ENCODE measurements at places on chromosomes 5 and 9.
A peak's percentile ranks its signal among the peaks of the same experiment; 100 is the strongest.

- DNase-seq, result no peak
Observed at GRCh38 chr5:93591323-93591945, 8.4 kb downstream of the NR2F1 start.

GRCh38 chr5:145825751-145826180, 9.4 kb downstream of the PRELID2 start:
- no peak for DNase-seq

- DNase-seq, result no peak
Observed at GRCh38 chr9:3043369-3043768, 199.5 kb upstream of the PUM3 start.

- DNase-seq, result no peak
Observed at GRCh38 chr9:83431101-83432060, 106.8 kb downstream of the FRMD3 start.

GRCh38 chr5:114311968-114312367, 49.9 kb upstream of the KCNN2 start:
- DNase-seq, result no peak

- no peak for DNase-seq
Observed at GRCh38 chr5:4704951-4705350, 435.2 kb upstream of the ADAMTS16 start.

GRCh38 chr5:106962464-106963230, 708.1 kb downstream of the EFNA5 start:
- no peak for DNase-seq

DNA sequence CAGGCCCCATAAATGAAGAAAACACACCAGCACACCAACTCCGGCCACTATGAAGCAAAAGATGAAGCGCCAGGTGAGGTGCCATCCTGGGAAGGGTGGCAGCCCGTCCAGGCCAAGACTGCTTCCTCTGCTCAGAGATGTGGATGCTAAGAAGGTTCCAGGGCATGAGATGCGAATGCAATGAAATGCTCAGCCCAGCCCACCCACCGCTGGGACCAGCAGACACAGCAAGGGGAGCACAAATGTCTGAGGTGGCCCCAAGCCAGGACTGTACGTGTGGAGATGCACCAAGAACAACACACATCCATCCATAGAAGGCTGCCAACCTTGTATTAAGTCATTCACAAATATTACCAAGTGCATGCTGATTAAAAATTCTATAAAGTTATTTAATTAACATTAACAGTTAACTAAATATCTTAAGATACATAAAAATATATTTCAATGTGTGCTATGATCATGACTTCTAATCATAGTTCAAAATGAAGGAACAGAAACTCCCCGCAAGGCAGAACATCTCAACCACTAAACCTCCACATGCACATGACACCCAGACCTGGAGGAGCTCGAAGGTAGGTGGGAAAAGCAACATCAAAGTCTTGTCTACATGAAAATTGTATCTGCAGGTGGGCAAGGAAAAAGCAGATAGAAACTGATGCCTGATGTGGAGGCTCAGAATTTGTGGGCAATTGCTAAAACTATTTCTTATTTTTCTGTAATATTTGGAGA, 43.7 kb downstream of the BICD2 start:
- DNase-seq, result no peak

DNA sequence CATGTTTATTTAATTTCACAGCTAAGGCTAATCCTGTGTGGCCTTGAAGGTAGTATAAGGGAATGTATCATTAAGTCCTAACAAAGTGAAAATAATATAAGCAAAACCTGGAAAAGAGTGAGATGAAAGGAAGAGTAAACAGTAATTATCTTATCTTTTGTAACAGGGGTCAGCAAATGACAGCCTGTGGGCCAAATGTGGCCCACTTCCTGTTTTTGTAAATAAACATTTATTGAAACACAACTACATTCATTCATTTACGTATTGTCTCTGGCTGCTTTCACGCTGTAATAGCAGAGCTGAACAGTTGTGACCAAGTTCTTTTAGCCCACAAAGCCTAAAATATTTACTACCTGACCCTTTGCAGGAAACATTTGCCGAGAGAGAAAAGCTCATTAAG, 78.4 kb upstream of the HTR4 start:
- no peak for DNase-seq

DNA sequence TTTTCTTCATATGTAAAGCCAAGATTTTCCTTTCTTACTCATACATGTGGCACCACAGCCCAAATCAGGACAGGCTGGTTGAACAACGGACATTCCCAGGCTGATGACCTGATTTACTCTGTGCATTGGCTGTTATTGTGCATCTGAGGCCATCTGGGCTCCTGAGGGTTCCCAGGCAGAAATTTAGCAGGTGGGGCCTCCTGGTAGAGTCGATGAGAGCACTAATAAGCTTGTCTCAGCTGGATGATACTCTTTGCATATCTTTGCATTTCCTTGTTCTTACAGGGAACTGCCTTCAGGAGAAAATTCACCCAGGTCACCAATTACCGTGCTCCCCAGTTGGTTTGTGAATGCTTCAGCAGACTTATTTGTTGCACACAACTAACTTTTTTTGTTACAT, 605.1 kb downstream of the ELAVL2 start:
- no peak for DNase-seq

DNA sequence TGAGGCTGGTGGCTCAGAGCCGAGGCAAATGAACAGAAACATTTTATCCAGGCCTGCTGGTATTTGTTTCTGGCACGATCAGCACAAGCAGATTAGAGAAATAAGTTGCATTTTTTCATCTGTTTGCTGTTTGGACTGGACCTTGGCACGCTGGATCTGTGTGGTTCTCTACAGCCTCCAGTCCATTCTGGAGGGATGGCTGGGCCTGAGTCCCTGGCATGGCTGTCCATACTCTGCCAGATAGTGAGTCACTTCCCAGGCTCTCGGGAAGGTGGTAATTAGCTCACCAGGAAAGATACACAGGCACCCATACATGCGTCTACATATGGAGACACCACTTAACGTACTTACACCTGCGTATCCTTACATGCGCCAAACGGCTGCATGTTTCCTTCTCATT, 78.6 kb downstream of the SPRY4 start:
- DNase-seq, result peak; percentile 20

GRCh38 chr9:121613009-121613752, 38.3 kb upstream of the DAB2IP start:
- no peak for DNase-seq

- peak; percentile 59 for DNase-seq
Observed at GRCh38 chr9:89000973-89001916, 10.0 kb downstream of the S1PR3 start.

DNA sequence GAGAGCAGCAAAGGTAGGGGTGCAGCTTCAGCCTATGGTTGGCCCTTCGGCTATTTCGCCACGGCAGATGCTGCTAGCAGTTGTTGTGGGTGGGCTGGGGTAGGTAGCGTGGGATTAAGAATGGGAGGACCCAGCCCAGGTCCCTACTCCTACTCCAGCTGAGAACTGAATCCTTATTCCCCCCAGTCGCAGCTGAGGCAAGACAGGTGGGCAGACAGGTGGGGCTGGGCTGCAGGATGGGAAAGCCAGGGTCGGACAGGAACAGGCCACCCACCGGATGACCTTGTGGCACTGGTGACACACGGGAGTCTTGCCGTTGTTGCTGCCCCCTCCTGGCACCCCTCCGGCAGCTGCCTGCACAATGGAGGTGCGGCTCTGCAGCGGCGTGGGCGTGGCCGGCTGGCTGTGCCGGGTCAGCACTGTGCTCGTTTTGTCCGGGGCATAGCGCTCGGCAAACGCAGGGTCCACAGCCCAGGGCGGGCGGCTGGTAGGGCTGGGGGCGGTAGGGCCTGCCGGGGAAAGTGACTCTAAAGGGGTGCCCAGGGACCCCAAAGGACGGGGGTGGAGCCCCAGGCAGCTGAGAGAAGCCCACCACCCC, 8.2 kb downstream of the PDLIM7 start:
- DNase-seq, result no peak

DNA sequence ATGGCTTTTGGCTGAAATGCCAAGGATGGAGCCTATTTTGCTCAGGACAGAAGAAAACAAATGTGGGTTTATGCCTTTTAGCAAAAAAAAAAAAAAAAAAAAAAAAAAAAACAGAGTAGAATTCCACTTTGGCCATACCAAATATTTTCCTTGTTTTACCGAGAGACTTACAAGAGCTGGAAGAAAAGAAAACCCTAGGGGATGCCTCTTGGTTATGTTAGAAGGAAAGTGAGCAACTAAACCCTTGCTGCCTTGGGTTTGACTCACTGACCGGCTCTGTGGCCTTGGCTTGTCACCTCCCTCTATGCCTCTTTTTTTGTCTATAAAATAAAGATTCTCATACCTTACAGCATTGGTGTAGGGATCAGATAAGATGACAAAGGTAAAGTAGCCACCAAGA, 69.6 kb upstream of the ABCA1 start:
- DNase-seq, result no peak

DNA sequence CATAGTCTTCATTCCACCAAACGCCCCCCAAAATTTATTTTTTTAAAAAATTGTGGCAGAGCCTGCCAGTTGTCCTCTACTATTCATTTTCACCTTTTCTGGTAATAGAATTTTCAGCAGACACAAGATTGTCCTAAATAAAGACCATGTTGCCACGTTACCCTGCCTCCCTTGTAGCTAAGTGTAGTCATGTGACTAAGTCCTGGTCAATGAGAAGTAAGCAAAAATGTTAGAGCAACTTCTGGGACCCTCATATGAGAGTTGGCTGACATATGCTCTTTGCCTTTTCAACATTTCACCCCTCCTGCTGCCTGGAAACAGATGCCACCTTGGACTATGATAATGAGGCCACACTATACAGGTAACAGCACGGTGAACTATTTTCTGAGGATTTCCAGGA, 203.1 kb downstream of the PIK3R1 start:
- no peak for DNase-seq

GRCh38 chr5:124581738-124582560, 164.5 kb downstream of the ZNF608 start:
- peak; percentile 27 for DNase-seq

- no peak for DNase-seq
Observed at GRCh38 chr5:39294736-39295135, 69.6 kb downstream of the C9 start.

- DNase-seq, result no peak
Observed at GRCh38 chr9:116020801-116021200, 132.8 kb upstream of the PAPPA start.

GRCh38 chr9:127318651-127319167, 54.1 kb downstream of the GARNL3 start:
- DNase-seq, result peak; percentile 15
